ENCODE measurements at places on chromosomes 4 and X.

GRCh38 chrX:48745222-48745621 is 16.3 kb upstream of the GLOD5 start:
- DNase-seq: no peak

DNA sequence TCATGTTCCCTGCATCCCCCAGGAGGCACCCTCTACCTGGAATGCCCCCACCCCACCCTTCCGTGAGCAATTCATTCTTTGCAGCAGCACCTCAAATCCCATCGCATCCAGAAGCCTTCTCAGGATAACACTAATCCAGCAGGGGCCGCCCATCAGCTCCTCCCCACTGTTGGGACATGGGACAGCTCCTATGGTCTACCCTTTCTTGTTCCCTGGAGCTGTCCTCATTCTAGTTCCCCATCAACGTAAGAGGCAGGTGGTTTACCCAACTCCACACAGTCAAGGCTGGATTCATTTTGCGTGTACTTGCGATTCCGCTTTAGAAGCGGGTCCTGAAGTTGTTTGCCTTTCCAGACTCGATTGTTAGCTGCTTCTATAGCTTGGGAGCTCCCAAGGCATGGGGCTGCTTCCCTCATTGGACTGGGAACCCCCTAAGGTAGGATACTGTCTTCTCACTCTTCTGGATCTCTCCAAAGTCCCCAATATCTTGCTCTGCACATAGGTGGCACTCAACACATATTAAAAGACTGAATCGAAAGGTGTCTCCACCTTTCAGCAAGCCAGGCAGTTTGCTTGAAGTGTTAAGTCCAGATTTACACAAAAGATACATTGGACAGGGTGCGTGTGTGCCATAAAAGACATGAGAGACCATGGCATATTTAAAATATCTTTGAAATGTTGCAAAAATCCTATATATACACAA is 942 bp upstream of the APLN start:
- DNase-seq: no peak

DNA sequence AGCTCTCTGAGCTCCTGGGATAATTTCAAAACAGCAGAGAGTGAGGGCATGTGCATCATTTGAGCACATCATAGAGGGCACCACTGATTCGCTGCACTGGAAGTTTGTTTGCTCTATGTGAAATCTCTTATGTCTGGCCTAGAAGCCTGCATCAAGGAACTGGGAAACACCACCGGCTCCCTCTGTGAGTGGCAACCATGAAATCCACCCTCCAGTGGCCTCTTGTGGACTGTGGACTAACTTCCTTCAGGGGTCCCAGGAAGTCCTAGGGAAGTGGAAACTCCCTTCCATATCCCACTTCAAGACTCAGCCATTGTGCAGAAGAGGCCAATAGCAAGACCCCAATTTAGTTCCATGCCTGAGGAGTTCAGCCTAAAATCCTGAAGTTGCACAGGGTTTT is 48.0 kb upstream of the IGFBP7 start:
- DNase-seq: no peak

- DNase-seq: peak; percentile 32
These were observed 190.2 kb downstream of the DCLK2 start for GRCh38 chr4:150268444-150268843.

DNA sequence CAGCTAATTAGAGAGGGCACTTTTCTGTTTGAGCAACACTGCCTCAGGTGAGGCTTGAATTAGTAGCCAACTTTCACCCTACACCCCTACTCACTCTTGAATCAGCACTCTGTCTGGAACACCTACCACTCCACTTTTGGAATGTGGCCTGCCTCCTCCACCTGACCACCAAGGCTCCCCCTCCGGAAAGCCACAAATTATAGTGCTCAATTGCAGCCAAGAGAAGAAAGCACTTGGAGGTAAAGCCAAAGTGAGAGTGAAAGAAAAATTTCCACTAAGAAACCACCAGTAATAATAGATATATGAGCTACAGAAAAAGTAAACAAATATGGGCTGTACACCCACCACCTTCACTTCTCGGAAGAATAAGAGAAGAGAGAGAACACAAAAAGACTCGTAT is 41.1 kb downstream of the PPP3CA start:
- peak; percentile 48 for DNase-seq

DNA sequence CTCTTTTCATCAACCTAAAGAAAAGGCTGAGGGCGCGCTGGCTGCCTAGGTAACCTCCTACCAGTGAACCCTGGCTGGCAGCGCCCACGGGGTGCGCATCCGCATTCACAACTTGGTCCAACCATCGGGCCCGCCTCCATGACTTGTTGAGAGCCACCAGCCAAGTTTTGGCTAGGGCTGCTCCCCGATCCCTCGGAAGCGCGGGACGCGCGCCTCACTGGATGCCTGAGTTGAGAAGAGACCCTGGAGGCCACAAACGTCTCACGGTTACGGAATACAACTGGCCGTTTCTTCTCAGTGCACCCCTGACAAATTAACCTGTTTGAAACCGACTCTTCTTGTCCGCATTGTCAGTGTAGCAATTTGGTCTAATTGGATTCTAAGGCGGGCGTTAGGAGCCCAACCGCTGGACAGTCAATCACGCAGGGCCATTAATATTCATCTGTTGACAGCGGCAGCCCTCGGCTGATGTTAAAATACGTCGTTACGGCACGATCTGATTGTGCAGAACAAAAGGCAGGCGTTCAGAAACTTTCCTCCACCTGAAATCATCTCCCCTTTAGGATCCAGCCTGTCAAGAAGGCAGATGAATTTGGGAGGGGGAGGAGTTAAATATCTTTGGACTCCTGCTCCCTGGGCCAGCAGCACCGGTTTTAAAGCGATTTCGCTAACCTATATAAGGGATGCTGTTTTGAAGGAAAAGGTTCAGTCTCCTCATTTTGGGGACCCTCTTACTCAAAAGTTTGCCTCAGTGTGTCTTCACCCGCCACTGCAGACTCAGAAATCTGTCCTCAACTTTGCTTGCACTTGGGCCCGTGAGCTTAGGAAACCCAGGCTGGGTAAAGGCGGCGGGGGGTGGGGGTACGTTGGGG is 1.2 kb downstream of the GPC3 start:
- DNase-seq: no peak

GRCh38 chr4:25098964-25099891 is 61.0 kb downstream of the SEPSECS start:
- peak; percentile 46 for DNase-seq

- DNase-seq: no peak
These were observed 12.9 kb downstream of the HHIP start for GRCh38 chr4:144658903-144659302.

DNA sequence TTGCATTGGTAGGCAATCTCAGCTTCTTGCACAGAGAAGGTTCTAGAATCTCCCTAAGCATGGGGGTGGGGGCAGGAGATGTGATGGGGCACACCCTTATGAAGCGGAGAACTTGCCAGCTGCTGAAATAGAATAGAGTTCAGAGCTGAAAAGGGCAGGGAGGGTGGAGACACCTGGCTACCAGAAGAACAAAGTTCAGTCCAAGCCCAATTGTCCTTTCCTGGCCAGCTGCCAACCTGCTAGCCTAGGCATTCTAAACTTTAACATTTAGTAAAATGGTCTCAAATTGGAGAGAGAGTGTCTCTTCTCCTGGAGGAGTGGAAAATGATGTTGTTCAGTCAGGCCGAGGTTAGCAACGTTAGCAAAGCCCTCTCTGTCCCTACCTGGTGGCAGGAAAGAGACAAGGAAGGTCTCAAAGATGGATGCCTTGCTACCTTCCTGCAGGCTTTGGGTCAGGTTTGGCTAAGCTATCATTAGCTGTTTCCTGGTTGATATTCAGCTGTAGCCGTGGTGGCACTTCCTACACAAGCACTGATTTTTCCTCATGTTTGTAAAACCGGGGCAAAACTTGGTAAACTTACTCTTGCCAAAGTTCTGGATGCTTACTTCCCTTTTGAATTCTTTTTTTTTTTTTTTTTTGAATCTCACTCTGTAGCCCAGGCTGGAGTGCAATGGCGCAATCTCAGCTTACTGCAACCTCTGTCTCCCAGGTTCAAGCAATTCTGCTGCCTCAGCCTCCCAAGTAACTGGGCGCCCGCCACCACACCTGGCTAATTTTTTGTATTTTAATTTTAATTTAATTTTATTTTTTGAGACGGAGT is 34.7 kb upstream of the NYX start:
- no peak for DNase-seq

DNA sequence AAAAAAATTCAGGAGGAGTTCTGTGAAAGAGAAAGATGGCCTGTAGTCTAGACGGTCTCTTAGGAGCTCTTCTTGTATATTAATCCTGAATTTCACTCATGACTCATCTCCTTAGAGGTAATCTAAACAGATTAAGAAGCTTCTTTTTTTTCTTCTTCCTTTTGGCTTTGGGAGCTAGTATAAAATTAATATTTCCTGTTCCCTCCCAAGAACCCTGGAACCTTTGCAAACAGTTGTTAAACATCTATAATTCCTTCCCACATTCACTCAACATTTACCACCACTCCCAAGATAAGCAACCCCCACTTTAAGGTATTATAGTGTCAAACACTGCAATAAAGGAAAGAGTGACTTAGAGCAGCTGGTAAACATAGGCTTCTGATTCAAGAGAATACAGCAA is 146.4 kb upstream of the EDNRA start:
- peak; percentile 47 for DNase-seq

GRCh38 chr4:96675896-96676295 is 836.0 kb downstream of the PDHA2 start:
- DNase-seq: no peak

DNA sequence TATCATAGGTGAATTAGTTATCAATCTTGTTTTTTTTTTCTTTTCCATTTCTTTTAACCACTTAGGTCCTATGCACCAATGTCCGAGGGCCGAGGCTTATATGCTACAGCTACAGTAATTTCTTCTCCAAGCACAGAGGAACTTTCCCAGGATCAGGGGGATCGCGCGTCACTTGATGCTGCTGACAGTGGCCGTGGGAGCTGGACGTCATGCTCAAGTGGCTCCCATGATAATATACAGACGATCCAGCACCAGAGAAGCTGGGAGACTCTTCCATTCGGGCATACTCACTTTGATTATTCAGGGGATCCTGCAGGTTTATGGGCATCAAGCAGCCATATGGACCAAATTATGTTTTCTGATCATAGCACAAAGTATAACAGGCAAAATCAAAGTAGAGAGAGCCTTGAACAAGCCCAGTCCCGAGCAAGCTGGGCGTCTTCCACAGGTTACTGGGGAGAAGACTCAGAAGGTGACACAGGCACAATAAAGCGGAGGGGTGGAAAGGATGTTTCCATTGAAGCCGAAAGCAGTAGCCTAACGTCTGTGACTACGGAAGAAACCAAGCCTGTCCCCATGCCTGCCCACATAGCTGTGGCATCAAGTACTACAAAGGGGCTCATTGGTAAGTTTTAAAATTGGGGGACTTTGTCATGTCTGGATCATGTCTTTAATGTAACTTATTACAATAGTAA is 250.7 kb downstream of the RAPGEF2 start:
- DNase-seq: no peak

GRCh38 chrX:146355440-146355839 is 454.1 kb upstream of the CXorf51B start:
- no peak for DNase-seq

- peak; percentile 56 for DNase-seq
These were observed 50.4 kb downstream of the MGARP start for GRCh38 chr4:139229534-139230039.

DNA sequence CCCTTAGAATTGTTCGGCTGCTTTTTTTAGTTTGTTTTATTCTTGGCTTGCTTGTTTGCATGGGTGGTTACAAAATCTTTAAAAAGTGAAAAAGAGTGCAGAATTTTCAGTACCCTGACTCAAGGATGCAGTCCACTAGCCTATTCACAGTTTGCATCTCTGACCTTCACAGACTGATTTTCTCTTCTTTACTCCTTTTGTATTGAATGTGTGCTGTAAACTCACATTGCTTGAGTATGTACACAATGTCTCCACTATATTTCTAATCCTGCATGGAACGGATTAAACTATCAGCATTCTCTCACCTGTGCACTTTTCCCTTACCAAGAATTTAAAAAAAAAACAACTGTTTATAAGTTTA is 22.2 kb upstream of the GPM6A start:
- DNase-seq: no peak

GRCh38 chr4:138297743-138298405 is 55.7 kb upstream of the SLC7A11 start:
- DNase-seq: no peak

DNA sequence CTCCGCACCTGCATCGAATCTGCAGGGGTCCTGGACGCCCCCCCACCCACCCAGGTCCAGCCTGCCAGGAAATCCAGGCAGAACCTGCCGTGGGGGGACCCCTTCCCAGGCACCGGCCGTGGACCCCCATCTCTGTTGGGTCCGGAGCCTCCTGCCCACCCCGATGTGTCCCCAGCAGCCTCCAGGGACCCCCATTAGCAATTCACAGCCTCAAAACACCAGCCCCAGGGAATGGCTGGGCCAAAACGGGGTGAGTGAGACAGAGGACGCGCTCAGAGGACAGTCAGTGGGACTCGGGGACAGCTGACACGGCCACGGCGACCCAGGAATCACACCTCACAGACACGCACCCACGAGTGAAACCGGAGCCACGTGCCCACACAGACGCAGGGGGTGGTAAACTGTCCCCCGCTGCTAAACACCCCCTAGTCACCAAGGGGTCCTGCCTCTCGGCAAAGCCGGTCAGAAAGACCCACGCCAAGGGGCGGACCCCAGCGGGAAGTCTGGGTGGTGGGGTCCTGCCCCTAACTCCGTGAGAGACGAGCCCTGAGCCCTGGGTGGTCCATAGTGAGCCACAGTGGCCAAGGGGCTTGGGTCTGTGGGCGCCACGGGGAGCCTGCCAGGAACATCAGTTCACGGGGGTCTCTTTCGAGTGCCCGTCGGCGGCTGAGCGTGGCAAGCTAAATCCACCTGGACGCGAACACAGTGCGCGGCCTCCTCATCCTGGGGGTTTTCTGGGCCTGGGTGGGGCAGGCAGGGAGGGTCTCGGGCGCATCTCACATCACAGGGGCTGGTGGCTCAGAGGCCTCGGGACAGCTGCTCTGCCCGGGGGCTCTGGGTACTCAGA is 126.5 kb upstream of the NKX1-1 start:
- no peak for DNase-seq

- peak; percentile 51 for DNase-seq
These were observed 257.2 kb downstream of the FBXW7 start for GRCh38 chr4:152278505-152279233.

DNA sequence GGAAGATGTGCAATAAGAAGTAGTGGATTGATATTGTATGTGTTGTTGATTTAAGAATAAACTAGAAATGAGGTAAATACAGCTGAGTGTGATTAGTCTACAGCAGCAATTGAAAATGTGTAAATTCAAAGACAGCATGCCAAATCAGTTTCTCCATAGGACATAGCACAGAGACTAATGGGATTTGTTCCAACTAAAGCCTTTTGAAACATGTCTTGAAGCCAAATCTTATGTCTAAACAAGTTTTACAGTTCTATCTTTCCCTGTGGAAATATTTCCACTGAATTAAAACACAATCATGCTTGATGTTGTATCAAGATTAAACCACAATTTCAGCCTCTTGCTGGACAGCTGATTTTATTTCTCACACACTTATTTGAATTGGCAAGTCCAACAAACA is 497.4 kb upstream of the FAM47C start:
- no peak for DNase-seq

DNA sequence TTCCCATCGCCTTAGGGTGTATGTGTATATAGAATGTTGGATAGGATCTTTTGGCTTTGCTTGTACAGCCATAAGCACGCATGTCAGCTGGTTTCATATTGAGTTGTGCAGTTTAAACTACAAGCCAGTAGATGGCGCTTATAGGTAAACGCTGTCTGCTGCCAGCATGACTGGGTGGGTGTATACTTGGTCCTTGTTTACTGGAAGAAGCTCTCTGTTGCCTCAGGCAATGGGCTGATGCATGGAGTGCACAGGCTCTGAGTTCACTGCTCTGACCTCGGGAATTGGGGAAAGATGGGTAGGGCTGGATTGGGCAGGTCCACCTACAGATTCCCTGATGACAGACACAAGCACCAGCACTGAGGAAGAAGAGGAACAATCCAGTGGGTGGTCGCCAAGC is 831.5 kb downstream of the STIM2 start:
- peak; percentile 64 for DNase-seq

Data from bronchial epithelial cell (primary cell).